ENCODE measurements at places on chromosomes 3 and 15.

GRCh38 chr3:37324850-37325321 is 150.5 kb upstream of the LRRFIP2 start:
- no peak for DNase-seq

GRCh38 chr3:157793745-157794144 is 290.5 kb upstream of the VEPH1 start:
- no peak for DNase-seq

DNA sequence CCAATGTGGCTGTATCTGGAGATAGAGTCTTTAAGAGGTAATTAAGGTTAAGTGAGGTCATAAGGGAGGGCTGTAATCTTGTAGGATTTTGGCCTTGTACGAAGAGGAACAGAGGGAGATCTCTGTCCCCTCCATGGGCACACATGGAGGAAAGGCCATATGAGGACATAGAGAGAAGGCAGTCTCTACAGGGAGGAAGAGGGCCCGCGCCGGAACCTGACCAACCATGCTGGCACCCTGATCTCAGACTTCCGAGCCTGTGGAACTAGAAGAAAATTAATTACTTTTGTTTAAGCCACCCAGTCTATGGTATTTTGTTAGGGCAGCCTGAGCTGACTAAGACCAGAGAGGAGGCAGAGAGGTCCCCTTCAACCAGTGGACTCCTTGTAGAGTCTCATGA is 17.7 kb upstream of the MRPS22 start:
- DNase-seq, result no peak

GRCh38 chr3:150213577-150213976 is 194.5 kb upstream of the TSC22D2 start:
- no peak for DNase-seq

- DNase-seq, result no peak
These were observed 52.4 kb downstream of the IL20RB start for GRCh38 chr3:137010137-137010536.

DNA sequence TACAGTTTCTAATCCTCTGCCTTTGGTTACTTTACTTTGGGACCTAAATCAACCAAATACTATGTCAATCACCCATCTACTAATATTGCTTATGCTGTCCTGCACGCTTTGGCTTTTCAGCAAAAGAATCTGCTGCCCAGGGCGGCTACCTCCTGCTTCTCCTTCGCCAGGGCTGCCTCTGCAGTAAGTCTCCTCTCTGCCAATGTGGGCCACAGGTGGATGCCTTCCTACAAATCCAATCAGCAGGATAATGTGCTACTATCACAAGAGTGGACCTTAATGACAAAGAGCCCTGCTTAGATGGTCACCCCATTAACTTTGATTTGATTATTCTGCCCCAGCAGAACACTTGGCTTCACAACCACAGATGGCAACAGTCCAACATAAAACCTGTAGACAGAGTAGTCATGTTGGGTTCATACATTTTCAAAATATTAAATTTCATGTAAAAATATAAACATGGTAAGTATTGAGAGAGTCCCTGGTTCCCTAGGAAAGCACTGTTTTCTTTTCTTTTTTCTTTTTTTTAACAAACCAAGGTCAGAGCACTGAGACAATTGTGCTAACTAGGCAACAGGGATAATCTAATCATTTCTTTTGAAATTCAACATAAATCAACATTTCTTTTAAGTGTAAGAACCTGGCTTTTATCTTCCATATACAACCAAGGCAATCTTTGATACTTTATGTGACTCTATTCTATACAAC is 298.3 kb downstream of the ZBTB20 start:
- no peak for DNase-seq

- no peak for DNase-seq
These were observed 64.8 kb upstream of the CSTA start for GRCh38 chr3:122260206-122260605.

GRCh38 chr3:196149831-196150301 is 61.3 kb downstream of the ZDHHC19 start:
- no peak for DNase-seq

DNA sequence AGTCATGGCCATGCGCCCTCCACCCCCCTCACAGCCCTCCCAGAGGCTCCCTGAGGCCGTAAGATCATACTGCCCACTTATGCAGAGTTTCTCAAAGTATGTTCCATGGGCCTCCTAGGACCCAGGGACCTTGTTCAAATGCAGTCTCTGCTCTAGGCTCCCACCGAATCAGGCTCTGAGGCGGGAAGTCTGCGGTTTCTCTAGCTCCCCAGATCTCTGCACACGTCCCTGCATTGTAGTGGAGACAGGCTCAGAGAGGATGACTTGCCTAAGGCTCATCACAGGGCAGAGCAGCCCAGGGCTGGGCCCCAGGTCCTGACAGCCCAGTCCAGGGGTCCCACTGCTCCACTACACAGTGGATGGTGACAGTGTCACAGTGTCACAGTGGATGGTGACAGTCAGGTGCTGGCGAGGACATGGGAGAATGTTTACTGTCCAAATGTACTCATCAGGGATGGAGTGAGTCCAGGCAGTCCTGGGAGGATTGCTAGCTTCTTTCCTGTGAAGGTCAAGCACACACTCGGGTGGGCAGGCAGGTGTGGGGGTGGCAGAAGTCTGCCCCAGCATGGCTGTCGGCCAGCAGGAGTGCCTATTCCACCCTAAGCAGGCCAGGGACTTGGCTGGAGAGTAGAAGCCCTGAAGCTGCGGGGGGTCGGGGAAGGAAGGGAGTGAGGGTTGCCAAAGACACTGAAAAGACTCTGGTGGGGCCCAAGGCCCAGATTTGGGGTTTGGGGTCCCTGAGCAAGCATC is 12.4 kb downstream of the ANKRD63 start:
- no peak for DNase-seq

GRCh38 chr3:104428337-104428925 is 938.3 kb upstream of the ALCAM start:
- DNase-seq, result no peak

GRCh38 chr15:97902140-97902780 is 58.2 kb upstream of the ARRDC4 start:
- DNase-seq, result no peak

DNA sequence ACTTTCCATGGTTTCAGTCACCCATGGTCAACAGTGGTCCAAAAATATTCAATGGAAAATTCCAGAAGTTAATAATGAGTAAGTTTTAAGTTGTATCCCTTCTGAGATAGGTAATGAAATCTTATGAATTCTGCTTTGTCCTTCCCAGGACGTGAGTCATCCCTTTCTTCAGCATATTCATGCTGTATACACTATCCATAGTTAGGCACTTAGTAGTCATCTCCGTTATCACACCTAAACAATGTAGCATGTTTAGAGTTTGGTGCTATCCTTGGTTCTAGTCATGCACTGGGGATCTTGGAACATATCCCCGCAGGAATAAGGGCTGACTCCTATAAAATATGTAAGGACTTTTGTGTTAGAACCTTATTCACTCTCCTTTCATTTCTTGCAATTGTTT is 153.2 kb downstream of the UNC13C start:
- no peak for DNase-seq

- no peak for DNase-seq
These were observed 3.9 kb downstream of the RPL35A start for GRCh38 chr3:197953881-197954280.

- no peak for DNase-seq
These were observed 690.8 kb upstream of the ARPP21 start for GRCh38 chr3:34948517-34948916.

- DNase-seq, result no peak
These were observed 327.4 kb downstream of the NAALADL2 start for GRCh38 chr3:175186511-175186910.

DNA sequence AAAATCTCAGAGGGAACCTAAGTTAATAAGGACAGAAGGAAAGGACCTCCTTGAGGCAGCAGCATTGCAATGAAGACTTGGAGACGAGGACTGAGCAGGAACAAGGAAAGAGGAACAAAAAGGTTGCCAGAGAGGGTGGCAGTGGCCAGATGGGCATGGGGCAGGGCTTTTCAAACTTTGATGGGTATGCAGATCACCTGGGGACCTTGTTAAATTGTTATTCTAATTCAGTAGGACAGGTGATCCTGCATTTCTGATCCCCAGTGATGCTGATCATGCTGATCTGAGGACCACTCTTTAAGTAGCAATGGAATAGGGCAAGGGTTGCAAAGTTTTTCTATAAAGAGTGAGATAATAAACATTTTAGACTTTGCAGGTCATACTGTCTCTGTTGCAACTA is 11.1 kb downstream of the COL6A6 start:
- no peak for DNase-seq

DNA sequence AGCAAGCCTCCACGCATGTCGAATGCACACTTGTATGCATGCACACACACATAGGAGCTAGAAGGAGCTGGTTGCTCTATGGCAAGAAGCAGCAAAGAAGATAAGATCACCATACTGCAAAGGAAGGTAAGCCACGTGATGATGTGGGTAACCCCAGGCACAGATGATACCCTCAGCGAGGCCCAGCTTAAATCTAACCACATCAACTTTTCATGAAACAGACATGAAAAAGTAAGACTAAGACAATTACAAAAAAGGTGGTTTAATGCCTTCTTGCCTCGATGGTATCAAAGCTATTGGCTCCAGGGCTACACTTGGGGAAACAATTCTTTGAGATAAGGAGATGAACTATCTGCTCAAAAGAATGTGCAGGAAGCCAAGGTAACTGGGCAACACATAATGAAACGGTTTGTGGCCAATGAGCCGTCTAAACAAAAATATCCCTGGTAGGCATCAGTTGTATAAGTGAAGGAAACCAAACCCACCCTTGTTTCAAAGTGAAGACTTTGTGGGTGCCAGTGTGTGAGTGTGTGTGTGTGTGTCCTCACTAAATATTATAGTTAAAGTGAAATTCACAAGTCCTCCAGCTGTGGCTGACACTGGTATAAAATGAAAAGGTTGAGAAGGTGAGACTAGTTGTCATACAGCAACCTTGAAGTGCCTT is 365.7 kb upstream of the ICE2 start:
- no peak for DNase-seq

GRCh38 chr3:187742351-187743171 is 2.7 kb downstream of the BCL6 start:
- DNase-seq, result no peak

DNA sequence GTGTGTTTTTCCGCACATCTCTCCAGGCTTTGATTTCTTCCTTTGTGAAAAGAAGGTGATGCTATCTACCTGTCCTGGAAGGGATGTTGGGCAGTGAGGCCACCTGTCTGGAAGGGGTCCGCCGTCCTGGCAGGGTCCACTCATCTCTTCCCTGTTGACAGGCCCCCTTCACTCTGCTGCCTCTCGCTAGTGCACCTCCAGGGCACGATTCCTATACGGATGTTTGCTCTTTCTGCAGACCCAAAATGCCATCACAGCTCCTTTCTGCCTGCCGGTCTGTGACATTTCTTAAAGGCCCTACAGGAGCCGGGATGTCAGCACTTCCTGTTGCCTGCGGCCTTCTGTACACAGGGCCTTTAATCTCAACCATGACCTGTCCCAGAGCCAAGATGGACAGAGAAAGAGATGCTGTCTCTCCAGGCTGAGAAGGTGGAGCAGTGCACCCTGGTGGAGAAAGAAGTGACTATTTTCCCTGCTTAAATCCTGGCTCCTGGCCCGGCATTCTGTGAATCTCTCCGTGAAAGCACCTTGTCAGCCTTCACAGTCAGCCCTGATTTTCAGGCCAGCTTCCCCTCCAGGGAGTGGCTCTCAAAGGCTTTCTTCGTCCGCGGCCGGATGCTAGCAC is 7.4 kb downstream of the FAM3D start:
- DNase-seq, result no peak

DNA sequence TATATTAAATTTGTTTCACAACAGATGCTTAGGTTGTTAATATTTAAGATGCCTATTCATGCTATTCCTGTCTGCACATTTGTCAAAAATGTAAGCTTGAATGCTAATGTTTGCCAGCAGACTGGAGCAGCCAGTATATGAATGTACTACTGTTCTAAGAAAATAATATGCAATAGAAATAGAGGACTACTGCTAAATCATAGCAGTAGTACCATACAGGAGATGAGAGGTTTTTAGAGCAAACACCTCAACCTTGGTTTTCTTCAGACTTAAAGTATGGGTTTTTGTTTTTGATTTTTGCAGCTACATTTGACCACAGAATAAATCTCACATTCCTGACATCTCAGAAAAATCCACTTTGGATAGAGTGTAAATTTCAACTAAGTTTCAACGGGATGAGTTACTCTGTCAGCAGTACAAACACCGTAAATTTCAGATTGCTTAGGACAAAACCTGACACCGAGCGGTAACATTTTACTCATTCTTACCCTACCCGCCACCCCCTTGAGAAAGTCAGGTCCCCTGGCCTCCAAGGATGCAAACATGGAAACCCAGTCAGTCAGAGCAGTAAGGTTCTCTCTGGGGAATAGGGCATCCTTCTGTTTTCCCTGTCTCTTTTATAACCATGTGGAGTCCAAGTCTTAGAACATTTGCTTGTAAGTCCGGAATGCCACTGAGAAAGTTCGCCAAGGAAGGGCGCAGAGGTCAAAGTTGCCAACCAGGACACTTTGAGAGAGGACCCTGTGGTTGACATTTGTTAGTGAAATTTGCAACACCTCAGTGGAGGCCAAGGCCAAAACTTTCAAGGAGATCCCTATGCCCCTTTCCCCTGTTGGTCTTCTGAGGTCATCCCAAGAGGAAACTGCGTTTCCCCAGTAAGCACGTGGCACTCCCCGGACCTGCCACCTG is 17.9 kb upstream of the SATB1 start:
- DNase-seq, result no peak

- no peak for DNase-seq
These were observed 244.6 kb downstream of the STXBP5L start for GRCh38 chr3:121152573-121152972.

- no peak for DNase-seq
These were observed 287.3 kb downstream of the UBE2E2 start for GRCh38 chr3:23490459-23490858.

DNA sequence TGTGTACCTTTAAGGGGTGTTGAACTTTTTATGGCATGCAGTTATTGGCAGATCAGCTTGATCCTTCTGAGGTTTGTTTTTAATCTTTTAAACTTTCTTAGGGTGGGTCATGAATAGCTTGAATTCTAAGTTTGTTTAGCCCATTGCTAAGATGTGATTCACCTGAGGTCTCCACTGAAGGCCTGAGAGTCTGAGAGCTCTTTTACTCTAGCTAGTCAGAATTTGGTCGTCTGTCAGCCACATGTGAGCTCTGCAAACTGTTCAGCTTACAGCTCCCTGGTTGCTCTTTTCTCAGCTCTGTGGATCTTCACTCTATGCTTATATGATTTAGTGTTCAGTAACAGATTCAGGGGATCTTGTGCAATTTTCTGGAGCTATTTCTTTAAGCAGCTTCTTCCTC is 161.3 kb downstream of the ABHD5 start:
- DNase-seq, result no peak

DNA sequence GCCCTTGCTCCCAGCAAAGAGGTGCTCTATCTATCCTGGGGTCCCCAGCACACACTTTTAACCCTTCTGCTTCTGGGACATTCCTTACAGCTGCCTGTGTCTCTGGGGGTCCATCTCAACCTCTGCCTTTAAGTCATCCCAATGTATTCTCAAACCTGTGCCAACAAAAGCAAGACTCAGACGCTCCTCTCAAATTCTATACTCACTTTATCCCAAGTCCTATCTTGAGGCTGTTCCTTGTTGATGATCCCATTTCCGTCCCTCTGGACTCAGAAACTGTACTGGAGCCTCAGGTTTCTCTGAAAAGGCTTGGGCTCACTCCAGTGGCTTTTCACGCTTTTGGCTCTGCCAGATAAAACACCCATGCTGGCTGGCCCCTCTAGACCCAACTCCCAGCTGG is 69.7 kb downstream of the XXYLT1 start:
- no peak for DNase-seq

Data from stimulated activated CD4-positive, alpha-beta T cell treated with anti-CD3 and anti-CD28 coated beads, TNF-alpha, amount 100 ng/mL, for 4 hours (primary cell).